WTC11 (cell line): ENCODE measurements at places on chromosomes 6 and 20.

- DNase-seq, result no peak
These were observed 6.2 kb downstream of the CSTL1 start for GRCh38 chr20:23445596-23446217.

- DNase-seq, result no peak
These were observed 10.7 kb upstream of the PRR18 start for GRCh38 chr6:166318649-166319600.

DNA sequence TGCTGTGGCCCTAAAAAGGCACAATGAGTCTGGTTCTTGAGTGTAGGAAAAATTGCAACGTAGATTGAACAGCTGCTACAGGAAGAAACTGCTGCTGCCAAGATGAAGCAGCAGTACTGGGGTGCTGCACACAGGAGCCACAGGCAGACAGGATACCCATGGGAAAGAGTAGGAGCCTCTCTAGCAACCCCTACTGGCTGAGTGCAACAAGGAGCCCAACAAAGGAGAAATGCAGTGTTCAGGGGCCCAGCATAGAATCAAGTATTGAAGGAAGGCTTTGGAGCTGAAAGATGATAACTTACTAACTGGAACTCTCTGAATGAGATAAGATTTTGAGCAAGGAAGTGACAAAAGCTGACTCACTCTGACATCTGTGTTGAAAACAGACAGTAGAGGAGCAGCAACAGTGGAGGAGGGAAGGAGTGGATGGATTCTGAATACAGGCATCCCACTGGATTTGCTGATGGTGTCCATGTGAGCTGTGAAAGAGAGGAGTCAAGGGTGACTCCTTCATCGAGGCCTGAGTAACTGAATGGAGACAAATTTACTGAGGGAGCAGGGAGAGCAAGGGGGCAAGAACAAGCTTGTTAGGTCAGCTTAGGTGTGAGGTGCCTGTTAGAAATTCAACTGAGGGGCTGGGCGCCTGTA lies 534.7 kb upstream of the JARID2 start:
- DNase-seq, result peak; percentile 63

GRCh38 chr6:113936093-113936934 lies 34.6 kb downstream of the HDAC2 start:
- no peak for DNase-seq

GRCh38 chr6:169844946-169845345 lies 93.5 kb downstream of the ERMARD start:
- no peak for DNase-seq

- DNase-seq, result no peak
These were observed 14.7 kb downstream of the UST start for GRCh38 chr6:148761527-148762011.

DNA sequence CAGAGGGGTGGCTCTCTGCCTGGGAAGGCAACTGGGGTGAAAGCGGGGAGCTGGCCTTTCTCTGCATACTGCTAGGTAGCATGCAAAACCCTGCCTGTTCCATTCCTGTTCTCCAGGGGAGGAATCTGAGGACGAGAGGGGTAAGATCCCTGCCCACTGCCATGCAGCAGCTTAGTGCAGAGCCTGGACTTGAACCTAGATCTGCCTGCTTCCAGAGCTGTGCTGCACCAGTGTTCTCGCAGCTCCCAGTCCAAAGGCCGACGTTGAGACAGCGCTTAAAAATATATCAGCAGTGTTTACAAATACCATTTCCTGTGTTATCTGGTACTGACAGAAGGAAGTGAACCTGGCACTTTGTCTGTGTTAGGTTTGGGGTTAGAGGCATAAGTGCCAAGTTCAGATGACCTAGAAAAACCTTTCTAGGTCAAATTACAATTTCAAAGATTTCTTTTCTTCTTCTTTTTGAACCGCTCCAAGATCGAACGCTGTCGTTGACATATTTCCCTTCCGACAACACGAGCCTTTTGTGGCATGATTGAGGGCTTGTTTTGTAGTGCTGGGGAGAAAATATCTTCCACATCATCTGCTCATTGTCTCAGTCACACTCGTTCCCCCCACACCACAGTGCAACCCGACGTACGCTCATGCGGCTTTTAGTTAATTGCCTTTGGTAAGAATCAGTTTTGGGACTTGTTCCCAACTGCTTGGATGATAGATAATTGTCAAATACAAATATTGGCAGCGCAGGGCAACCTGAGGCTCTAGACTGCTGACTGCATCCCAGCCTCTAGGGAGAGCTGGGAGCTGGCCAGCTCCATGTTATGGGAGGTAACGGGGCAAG lies 44.6 kb downstream of the TOX2 start:
- DNase-seq, result no peak

DNA sequence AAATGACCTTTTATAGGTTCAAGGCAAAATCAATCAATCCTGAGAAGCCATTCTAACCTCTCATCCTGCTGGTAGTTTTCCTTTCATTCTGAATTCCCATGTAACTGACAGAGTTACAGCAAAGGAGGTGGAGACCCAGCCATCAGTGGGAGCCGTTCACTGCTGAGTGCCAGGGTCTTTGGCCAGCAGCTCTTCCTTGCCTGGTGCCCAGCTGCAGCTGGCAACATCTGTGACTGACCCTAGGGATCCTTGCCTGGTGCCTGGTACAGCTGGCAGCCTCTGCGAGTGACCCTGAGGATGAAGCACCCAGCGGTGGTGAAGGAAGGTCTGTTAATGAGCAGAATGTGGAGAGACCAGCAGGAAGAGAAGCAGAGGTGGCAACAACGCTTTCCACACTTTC lies 314.6 kb downstream of the THBS2 start:
- no peak for DNase-seq
